ENCODE measurements at places on chromosomes 7 and 10.

DNA sequence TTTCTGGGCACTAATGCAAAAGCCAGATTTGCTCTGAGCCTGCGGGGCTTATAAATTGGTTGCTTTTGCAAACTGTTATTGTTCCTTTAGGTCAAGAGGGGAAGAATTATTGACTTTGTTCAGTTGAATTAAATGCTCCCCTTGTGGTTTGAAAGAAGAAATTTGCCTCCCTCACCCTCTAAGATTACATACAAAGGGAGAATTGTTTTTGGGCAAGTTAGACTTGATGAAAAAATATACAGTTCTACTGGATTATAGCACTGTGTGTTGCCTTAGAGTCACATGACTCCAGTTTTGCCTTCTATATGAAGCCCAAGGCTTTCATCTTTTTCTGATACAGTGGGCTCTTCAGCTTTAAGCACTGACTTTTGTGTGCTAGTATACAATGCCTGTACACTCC is 1265.8 kb upstream of the LRRTM3 start:
- DNase-seq = no peak

DNA sequence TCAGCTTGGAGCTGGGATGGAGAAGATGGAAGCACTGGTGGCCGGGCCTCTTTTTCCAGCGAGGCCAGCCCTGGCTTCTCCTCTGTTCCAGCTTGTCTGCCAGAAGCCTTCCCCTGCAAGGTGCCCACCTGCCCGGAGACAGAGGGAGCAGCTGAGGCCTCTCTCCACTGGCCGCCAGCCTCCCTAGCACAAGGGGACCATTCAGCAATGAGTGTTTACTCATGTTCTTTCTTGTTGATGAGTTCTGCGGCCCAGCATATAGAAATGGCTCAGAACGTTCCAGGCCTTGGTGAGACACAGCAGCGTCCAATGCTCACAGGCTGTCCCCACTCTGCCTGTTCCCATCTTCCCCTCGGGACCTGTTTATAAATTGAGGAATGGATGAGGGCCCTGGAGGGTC is 47.3 kb downstream of the CHST3 start:
- DNase-seq = no peak

DNA sequence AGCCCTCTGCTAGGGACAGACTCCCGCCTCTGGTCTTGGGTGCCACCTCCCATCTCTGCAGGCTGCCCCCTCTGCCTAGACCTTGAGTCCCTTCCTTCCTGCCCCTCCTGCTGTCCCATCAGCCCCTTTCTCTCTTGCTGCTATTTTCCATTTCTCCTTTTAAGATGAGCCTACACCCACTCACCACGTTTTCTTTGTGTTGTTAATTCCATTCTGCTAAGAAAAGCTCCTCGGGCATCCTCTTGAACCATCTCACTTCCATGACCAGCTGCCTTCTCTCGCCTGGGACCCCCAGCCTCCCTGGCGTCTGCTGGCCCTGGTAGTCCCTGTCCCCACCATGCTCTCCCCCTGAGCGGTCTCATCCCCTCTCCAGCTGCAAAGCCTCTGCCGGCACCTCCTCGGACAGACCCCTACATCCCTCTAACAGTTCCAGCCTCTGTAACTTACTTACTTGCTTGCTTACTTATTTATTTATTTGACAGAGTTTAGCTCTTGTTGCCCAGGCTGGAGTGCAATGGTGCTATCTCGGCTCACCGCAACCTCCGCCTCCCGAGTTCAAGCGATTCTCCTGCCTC is 95.8 kb upstream of the SH2B2 start:
- no peak for DNase-seq

DNA sequence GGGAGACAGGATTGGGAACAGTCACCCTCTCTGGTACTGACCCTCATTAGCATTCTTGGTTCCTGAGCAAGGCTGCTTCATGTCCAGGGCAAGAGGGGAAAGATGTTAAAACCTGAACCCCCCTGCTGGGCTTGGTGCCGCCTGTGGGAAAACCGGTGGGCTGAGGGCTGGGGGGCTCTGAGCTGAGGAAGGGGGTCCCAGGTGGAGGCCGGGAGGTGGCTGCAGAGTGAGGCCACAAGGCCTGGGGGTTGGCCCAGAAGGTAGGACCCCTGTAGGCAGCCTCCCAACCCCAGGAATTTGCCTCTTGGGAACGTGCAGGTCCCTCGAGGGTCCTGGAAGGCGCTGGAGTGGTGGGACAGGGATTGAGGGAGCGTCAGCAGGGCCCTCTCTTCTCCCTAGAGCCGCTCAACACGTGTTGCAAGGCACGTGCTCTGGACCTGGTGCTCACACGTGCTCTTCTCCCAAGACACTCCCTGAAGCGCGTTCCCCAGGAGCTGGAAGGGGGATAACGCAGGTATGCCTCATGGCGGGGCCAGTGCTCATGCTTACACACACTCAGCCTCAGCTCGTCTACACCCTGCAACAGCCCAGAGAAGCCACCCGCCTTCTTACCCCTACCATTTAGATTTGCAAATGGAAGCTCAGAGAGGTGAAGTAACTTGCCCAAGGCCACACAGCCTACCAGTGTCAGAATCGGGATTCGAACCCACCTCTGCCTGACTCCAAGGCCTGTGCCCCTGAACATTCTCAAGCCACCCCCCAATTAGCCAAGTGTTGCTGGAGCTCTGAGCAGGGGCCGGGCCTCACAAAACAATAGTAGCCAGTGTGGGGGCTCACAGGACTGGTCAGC is 64.4 kb downstream of the LHPP start:
- no peak for DNase-seq

DNA sequence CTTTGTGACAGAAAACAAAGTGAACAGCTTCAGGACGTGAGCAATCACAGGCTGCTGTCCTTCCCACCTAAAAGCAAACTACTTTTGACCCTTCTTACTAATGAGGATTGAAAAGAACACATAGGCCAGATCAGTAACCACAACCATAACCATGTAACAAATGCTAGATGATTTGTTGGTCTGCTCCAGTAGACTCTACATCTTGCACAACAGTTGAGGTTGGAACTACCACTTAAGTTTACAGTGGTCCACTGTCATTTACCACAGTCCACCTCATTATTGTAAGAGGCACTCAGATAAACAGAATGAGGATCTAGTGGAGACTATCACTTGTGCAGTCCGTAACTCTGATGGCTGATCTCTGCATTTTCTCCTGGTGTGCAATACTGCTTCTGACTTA is 27.8 kb downstream of the NET1 start:
- DNase-seq = no peak

DNA sequence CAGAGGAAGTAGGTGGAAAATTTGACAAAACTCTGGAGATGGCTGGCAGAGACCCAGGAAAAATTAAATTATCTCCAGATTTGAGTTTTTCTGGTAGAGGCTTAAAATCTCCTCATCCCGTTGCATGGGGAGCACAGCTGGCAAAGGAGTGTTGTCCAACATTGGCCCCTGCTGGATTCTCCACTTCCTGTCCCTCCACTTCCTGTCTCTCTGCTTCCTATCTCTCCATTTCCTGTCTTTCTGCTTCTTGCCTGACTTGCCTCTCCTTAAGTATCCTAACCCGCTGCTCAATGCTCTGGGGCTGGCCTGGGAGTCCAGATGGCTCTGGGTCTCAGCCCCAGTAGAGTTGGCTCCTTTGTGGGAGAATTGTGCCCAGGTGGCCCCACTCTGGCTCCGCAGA is 65.8 kb upstream of the EMX2 start:
- DNase-seq = no peak

GRCh38 chr10:119281581-119282071 is 74.3 kb downstream of the GRK5 start:
- no peak for DNase-seq

DNA sequence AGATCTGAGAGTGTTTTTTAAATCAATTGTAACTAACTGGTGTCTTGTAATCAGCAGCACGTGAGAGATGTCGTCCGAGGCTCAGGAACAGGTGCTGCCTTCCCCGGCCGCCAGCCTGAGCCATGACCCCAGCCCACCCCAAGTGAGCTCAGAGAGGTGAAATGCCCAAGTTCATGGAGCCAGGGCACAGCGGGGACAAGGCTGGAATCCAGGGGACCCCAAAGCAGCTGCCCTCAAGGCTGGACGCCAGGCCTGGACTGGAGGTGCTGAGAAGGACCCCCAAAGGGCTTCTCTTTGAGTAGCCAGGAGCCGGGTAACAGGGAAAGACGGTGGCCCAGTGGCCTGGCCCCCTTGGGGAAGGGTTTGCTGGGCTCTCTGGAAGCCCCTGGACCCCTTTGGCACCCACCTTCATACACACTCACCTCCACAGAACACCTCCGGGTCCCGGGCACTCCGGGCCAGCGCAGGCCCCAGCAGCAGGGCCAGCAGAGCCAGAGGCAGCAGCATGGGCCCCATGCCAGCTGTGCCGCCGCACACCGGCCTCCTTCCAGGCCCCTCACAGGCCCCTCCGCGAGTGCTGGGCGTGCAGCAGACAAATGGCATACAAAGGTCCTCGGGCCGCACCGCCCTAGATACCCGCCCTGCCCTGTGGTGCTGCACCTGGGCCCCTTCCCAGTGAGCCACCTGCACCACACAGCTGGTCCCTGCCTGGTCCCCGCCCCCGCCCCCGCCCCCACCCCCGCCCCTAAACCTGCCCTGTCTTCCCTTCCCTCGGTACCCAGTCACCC is 24.0 kb upstream of the CNPY1 start:
- DNase-seq = no peak

- no peak for DNase-seq
Measured at GRCh38 chr7:69761290-69761922, 163.1 kb downstream of the AUTS2 start.

DNA sequence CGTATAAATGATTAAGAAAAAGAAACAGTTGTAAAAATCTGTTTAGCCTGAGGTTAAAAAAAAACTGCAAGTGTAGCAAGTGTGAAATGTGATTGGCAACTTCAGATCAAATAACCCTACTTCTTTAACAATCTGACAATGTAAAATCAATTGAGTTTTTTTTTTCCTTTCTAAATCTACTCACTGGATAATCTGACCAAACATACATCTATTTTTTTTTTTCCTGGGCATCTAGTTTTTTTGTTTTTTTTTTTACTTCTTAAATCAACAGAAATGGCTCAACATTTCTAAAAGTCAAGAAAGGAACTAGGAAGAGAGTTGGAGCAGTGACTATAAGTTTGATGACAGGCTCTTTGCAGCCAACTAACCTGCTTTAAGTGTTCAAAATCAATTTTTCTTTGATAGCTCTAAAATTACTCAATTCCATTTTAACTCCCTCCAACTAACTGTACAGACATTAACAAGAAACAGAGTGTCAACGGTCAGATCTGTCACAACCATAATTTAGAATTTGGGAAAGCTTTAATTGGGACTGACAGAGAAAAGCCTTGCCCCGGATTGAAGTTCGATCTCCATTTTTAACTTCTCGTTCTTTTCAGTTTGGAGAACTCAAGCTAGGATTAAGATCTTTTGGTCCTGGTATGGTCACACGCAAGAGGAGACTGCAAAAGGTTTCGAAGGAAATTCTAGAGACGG is 1.2 kb downstream of the ARL3 start:
- no peak for DNase-seq

- DNase-seq = no peak
Measured at GRCh38 chr7:651032-651728, 75.3 kb upstream of the DNAAF5 start.

GRCh38 chr10:132788831-132789219 is 2.9 kb upstream of the NKX6-2 start:
- no peak for DNase-seq

GRCh38 chr7:42237811-42238541 is 967 bp upstream of the GLI3 start:
- no peak for DNase-seq

GRCh38 chr10:100291356-100291755 is 4.9 kb upstream of the BLOC1S2 start:
- DNase-seq = no peak

DNA sequence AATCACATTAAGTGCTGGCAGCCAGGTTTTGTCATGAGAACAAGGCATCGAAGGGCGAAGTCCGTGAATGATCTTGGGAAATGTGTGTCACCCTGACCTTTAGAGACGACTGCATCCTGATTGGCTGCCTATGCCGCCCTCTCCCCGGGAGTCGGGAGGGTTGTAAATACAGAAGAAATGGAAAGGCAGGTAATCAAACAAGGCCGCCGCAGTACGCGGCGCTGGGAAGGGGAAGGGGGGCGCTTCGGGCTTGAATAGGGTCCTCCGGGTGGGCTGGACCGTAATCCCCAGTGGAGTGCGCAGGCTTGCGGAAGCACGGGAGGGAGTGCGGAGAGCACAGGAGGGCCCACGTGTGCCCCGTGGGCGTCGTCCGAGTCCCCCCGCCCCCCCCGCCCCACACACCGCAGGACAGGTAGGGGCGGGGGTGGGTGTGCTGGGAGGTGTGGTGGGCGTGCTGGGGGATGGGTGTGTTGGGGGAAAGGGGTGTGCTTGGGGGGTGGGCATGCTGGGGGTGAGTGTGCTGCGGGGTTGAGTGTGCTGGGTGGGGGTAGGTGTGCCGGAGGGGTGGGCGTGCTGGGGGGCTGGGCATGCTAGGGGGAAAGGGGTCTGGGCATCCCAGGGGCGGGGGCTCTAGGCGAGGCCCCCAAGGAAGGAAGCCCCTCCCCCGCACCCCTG is 169.4 kb downstream of the ARHGAP12 start:
- DNase-seq = no peak

DNA sequence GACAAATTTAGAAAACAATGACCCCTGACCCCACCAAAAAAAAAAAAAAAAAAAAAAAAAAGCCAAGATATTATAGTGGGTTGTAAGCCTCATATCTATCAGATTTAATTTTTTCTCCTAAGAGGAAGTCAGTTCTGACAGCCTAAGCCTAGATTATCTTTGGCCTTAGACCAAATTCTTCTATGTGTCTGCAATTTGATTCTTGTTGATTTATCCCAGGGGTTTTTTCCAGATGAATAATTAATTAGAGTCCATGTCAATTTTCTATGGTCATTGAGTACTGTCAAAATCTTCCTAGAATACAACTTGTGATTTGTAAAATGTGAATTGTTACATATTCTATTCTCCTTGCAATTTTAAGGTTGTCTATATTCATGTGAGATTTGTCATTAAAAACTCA is 151.6 kb upstream of the CACNA2D1 start:
- no peak for DNase-seq

- no peak for DNase-seq
Measured at GRCh38 chr10:31064348-31064747, 32.7 kb upstream of the ZNF438 start.

- DNase-seq = no peak
Measured at GRCh38 chr10:29994811-29995210, 64.6 kb downstream of the JCAD start.

GRCh38 chr10:132451506-132452215 is 54.7 kb downstream of the PWWP2B start:
- DNase-seq = no peak

- DNase-seq = no peak
Measured at GRCh38 chr7:54802841-54803240, 43.8 kb upstream of the SEC61G start.

Measured in GM18507 (cell line).